ENCODE measurements at places on chromosomes 2 and 18.

DNA sequence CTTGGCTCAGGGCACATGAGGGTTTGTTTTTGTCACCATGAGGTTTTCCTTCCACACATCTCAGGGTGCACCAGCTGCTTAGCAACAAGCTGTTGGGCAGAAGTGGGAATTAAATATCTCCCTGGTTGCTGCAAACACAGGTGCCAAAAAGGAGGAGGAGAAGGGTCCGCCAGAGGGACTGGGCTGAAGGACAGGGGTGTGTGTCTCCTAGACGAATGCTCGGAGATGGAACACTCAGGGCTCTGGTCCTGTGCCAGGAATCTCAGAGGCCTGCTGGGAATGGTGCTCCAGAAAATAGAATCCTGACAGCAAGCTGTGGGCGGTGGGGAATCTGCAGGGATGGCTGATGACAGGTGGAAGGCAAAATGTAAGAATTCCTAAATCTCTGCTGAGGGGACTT is 94.5 kb downstream of the VSNL1 start:
- DNase-seq: no peak

DNA sequence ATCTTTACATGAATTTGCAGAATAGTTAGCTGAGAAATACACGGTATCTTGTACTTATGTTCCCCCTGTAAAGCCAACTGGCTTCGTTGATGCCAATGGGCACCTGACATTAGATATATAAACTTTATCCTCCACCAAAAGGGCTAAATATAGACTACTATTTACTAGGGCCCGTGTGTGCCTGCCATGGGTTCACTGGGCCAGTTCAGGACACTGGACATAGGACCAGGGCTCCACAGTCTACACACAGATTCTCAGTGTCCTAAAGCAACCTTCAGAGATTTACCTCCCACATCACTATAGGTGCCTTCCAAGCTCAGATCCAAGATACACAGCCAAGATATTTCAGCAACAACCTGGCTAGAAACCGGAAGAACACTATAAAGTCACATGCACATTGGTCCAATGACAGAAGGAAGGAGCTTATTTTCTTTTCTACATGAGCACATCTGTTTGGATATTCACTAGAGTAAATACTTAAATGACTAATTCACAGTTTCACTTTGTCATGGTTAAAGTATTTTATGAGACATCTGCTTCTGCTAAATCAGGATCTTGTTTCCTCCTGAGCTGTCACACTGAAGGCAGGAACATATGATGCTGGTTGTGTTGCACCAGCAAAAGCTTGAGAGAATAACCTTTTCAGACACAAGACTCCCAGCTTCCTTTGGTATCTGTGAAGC is 95.1 kb downstream of the MYO5B start:
- DNase-seq: no peak

- no peak for DNase-seq
Measured at GRCh38 chr2:121771976-121772742, 16.7 kb downstream of the TSN start.

DNA sequence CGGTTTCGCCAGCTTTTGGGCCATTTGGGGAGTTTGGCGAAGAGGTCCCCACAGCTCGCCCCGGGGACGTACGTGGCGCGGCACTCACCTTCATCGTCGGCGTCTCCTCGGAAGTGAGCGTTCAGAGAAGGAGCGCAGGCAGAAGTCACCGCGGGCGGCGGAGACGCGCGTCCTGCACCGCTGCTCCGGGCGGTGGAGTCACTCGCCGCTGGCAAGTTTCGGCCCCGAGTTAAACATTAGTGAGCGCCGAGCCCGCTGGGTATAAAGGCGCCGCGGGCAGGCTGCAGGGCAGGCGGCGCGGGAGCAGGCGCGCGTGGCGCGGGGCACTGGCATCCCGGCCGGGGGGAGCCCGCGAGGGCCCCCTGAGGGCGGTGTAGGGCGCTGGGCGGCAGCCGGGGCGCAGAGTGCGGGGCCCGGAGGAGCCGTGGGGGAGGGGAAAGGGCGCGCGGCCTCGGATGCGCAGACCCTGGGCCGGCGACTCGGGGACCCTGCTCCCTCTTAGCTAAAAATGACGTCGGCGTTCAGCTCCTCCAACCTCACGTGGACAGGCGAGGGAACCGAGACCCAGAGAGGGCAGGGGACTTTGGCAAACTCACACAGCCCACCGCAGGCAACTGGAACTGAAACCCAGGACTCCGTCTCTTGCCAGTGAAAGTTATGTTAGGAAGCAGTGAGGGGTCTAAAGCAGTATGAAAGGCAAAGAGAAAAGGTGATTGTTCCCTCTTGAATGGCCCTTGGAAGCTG is at the start of gene DPP4:
TSS of gene DPP4 (minus strand) at position 328 of the 744 bp plus-strand sequence. CDS start at position 94, 234 bp downstream.
- peak; percentile 11 for DNase-seq

DNA sequence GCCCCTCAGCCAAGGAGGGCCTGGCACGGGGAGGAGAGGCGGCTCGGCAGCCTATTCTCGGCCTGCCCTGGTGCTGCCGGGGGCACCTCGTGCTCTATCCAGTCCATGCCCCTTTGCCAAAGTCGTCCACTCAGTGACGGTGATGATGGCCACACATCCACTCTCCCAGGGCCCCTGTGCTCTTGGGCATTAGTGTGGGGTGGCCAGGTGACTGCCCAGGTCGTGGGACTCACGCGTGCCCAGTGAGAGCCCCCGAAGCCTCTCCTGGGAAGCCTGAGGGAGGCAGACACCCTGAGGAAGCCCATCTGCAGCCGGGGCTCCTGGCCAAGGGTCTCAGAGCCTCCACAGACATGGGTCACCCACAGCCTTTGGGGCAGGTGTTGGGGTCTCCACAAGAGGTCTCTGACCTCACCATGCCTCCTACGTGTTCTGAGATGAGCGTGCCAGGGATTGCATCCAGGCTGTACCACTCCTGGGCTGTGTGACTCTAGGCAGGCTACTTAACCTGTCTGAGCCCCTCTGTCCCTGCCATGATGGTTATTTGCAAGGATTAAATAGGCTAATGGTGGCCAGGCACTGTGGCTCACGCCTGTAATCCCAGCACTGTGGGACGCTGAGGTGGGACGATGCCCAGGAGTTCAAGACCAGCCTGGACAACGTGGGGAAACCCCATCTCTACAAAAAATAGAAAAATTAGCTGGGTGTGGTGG is 12.9 kb downstream of the RAMP1 start:
- no peak for DNase-seq

DNA sequence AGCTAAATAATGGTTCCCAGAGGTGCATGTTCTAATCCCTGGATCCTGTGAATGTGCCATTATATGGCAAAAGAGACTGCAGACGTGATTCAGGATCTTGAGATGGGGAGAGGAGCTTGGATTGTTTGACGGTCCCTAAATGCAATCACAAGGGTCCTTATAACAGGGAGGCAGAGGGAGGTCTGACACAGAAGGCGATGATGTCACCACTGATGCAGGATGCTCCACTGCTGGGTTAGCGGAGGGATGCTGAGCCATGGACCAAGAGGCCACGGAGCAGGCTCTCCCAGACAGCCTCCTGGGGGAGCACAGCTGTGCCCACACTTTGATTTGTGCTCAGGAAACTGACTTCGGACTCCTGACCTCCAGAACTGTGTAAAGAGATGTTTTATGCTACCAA is 156.2 kb downstream of the UXS1 start:
- DNase-seq: no peak

DNA sequence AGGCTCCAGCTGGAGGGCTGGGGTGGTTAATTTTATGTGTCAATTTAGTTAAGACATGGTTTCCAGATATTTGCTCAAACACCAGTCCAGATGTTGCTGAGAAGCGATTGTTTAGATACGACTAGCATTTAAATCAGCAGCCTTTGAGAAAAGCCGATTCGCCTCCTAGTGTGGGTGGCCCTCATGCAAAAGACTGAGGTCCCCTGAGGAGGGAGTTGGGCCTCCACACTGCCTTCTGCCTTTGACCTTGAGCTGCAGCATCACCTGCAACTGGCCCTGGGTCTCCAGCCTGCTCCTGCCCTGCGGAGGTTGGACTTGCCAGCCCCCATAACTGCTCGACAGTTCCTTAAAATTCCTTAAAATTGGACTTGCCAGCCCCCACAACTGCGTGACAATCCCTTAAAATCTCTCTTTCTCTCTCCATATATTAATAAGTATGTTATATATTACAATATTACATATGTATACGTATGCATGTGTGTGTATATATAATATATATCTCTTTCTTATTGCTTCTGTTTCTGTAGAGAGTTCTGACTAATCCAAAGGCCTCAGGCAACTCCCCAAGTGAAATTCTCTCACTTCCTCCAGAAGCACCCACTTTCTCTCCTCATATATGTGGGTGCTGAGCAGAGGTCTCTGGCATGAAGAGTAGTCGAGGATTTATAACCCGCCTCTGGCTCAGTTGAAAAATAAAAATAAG is 14.4 kb downstream of the FBLN7 start:
- DNase-seq: no peak

DNA sequence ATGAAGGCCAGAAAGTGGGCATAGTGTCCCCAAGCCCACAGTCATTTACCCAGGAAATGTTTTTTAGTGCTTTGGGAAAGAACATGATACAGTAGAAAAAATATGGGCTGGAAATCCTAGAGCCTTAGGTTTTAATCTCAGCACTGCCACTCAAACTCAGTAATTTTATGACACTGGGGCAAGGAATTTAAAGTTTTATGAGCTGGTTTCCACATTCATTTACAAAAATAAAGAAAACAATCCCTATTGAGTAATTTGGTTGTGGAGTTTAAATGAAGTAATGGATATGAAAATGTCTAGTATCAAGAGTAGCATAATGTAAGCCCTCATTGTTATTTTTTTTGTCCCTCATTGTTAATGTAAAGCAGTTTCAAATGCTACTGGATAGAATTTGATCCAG is 51.5 kb upstream of the FRZB start:
- no peak for DNase-seq

DNA sequence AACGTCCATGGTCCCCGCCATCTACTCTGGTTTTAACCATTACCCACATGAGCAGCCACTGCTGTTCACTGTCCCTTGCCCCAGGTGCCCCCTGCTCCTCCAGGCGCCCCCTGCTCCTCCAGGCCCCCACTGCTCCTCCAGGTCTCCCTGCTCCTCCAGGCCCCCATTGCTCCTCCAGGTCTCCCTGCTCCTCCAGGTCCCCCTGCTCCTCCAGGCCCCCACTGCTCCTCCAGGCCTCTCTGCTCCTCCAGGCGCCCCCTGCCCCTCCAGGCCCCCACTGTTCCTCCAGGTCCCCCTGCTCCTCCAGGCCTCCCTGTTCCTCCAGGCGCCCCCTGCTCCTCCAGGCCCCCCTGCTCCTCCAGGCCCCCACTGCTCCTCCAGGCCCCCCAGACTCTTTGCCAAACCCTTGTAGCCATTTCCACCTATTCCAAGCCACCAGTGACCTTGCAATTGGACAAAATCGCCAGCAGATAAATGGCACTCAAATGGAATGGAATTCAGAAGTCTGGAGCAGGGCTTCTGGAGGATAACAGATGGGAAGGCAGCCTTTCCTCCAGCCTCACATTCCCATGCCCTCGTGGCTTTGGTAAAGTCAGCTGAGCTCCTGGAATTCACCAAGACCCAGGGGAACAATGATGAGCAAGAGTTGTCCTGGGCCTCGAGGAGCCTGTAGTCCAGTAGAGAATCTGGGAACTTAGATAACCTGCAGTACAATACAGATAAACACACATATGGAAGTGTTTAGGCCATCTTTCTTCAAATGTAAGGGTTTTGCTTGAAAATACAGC is 13.3 kb upstream of the RPL31 start:
- DNase-seq: no peak
